Ureter (tissue), 1 donor: ENCODE measurements at places on chromosomes 3 and 15. TPM values are rescaled to one million over a fixed set of nuclear protein-coding genes. Genes with fewer than 3 reads are reported as not detected.

DNA sequence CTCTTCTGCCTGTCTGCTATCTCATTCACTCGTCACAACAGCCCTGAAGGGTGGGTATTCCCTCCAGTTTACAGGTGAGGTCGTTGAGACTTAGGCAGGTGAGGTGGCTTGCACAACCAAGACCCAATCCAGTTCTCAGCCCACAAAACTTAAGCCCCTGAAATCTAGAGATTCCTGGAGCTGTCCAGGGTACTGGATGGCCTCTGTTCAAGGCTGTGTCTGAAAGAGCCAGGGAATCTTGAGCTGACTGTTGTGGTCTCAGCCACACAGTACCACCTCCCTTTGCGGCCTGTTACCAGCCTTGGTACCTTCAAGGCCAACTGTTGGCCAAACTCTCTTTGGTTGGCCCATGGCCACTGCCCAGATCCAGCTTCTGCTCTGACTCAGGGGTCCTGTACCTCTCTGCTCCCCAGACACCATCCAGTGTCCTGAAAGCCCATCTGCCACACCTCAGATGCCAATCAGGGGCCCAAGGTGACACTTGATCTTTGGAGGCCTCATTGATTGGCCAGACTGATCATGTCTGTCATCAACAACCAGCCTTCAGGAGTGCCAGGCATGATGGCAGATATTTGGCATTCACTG is 10.9 kb upstream of the FAM107A start:
- no peak for DNase-seq

DNA sequence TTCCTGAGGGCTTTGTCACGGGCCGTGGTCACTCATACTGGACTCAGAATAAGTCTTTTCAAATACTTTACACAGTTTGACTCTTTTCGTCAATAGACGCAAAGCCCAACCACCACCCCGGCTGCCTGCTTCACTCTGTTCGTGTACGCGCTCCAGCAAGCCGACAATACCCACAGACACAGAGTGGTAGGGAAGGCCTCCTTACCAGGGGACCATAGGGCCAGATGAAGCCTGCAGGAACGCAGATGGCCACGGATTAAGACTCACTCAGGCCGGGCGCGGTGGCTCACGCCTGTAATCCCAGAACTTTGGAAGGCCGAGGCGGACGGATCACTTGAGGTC is 29.7 kb downstream of the EFCAB12 start:
- DNase-seq: no peak

DNA sequence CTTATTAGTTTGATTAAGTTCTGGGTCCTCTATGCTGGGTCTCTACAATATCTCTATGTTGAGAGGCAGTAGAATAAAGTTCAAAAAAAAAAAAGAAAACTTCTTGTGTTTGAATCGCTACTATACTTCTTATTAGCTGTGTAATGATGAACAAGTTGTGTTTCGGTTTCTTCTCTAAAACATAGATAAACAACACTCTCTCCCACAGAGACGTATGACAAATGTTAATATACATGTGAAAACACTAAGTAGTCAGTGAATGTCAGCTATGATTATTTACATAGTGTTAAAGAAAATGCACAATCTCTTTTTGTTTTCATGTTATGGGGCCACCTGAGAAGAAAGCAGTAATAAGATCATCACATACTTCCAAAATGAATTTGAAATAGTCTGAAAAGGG is 45.3 kb downstream of the ACAP2 start:
- no peak for DNase-seq

- no peak for DNase-seq
Measured at GRCh38 chr3:32705232-32705631, 20.2 kb downstream of the CNOT10 start.

DNA sequence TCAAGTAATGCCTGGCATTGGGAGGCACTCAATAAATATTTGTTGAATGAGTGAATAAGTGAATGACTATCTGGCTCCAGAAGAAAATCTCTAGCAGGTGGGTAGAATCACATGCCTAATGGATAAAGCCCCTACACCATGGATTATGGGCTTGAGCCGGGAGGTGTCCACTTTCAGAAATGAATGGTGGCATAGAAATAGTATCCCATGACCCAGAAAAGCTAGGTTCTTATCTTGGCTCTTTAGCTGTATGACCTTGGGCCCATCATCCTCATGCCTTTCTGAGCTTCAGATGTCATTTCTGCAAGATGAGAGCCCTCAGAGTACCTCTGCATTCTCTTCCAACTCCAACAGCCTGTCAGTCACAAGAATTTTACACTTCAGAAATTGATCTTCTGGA is 37.3 kb upstream of the TNIK start:
- no peak for DNase-seq

- peak; percentile 66 for DNase-seq
Measured at GRCh38 chr3:38521391-38521987, 25.3 kb downstream of the EXOG start.

- DNase-seq: no peak
Measured at GRCh38 chr15:47987461-47987860, 133.3 kb upstream of the SLC24A5 start.

DNA sequence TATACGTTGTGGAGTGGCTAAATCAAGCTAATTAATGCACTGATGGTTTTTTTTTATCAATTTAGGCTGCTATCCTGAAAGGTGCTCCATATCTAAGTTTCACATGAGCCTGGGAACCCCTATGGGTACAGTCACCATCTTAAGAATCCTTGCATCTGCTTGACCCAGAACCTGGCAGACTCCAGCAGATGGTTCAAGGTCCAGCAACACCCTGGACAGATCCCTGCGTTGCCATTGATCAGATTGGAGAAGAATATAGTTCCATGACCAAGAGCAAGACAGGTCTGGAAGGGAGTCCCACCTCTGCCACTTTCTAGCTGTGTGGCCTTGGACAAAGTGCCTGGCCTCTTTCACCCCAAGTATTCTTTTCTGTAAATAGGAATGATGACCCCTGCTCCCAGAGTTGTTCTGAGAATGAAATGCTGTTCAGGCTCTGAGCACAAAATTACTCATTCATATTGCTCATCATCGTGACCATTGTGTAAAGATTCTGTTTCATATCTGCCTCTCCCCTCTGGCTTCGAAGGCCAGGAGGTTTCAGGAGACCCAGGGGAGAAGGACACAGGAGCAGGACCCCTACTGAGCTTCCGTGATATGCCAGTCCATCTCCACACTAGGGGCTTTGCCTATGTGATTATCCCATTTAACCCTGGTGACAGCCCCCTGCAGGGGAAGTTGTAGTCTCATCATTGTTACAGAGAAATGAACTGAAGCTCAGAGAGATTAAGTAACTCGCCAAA is 30.0 kb upstream of the TSEN2 start:
- no peak for DNase-seq

GRCh38 chr3:156432563-156432962 is 122.4 kb downstream of the SSR3 start:
- DNase-seq: no peak

GRCh38 chr3:159126261-159127020 is 324.6 kb downstream of the MFSD1 start:
- no peak for DNase-seq

- DNase-seq: no peak
Measured at GRCh38 chr3:53820084-53820483, 26.1 kb downstream of the CHDH start.

DNA sequence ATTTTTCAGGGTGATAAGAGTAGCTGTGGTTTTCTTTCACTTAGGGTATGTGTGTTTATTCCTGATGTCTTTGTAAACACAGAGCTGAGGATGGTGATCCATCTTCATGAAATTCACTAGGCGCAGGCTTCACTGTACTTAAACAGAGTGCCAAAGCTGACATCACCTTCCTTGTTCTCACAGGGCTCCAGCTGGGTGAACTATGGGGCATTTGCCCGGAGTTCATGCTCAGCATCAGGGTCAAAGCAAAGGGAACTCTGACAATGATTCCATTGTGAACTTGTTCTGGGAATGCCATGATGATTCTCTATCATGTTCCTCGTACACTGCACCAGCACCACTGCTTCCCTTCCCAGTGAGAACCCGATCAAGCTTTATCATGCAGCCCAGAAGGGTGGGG is 184.8 kb upstream of the P2RY1 start:
- no peak for DNase-seq

GRCh38 chr3:67048715-67049074 is 50.6 kb downstream of the KBTBD8 start:
- no peak for DNase-seq

DNA sequence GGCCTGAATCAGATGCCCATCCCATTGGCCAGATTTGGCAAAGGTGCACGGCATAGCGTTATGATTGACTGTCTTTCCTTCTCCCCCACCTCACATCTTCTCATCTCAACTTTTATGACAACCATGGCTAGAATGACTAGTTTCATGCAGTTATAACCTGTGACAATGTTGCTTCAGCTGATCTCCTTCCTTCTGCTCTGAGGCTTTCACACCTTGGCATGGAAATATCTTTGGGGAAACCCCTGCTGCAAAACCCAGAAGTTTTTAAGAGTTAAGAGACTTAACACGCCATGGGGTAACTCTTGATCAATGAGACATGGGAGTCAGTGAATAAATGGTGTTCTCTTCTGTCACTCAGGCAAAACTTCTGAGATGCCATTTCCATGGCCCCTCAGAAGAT is 290.7 kb upstream of the MDFIC2 start:
- no peak for DNase-seq

DNA sequence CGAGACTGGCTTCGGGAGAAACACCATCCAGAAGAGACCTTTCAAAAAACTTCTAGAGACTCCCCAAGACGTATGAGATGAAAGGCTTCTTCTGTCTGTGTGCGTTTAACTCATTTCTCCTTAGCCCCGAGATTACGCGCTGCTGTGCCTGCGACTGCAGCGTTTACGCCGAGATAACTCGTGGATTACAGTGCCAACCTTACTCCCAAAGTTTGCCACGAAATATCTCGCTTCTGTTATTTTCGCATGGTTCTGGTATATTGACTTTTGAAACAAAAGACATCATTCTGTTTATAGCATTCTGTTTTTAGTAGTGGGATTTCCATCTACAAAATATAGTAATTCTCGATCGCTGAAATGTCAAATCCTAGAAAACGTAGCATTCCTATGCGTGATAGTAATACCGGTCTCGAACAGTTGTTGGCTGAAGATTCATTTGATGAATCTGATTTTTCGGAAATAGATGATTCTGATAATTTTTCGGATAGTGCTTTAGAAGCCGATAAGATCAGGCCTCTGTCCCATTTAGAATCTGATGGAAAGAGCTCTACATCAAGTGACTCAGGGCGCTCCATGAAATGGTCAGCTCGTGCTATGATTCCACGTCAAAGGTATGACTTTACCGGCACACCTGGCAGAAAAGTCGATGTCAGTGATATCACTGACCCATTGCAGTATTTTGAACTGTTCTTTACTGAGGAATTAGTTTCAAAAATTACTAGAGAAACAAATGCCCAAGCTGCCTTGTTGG is 467 bp downstream of the PGBD4 start:
- no peak for DNase-seq

DNA sequence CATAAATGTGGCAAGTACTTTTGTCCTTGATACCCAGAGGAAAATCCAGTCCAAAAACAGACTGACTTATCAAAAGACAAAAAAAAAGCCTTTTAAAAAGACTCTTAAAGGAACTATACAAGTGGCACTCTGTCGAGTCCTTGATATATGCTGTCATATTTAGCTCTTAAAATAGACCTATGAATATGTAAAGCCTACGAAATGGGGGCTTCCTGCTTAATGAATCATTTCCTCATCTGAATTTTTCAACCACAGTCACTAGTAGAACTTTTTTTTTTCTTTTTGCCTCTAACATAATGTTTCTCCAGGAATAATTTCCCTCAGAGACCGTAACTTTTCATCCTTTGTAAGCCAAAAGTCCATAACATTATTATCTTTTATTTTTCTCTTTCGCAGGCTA is 95.8 kb downstream of the P3H2 start:
- DNase-seq: no peak

DNA sequence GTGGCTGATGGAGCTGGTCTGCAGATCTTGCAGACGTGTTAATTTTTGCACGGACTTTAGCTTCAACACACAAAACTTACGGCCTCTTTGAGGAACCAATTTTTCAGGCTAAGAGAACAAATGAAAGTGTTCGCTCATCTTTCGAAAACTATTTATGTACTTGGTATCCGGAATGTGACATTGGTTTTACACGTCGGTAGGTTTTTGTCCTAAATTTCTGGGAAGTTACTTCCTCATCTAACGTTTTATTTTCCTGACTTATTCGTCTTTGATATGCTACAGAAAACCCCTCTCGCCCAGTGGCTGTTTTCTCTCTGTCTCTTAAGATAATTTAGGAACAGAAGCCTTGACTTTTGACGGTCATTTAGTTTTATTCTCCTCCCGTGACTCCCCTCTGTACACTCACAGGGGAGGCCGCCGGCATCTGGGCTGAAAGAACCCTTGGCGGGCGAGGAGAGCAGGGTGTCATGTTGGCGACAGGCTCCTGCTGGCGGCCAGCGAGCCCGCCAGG is 834 bp upstream of the GREM1 start:
- DNase-seq: no peak

DNA sequence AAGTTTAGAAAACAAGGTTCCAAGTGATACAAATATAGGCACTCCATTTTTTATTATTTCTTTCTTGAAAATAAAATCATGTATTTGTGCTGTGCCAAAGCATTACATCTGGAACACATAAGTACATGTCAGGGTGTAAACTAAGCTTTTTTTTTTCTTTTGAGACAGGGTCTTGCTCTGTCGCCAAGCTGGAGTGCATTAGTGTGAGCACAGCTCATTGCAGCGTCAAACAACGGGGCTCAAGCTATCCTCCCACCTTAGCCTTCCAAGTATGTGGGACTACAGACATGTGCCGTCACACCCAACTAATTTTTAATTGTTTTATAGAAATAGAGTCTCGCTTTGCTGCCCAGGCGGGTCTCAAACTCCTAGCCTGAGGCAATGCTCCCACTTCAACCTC is 9.0 kb downstream of the SPATA12 start:
- no peak for DNase-seq

- no peak for DNase-seq
Measured at GRCh38 chr3:65521032-65521431, 517.7 kb downstream of the MAGI1 start.

- DNase-seq: no peak
Measured at GRCh38 chr3:51957520-51958205, 2.5 kb downstream of the GPR62 start.

The ECE2 gene
- 0.81 TPM for total RNA-seq

The IL20RB gene
- 4.3 TPM for total RNA-seq

The RBP2 gene
- total RNA-seq: not detected

The GOLGA8G gene
- not detected for total RNA-seq

The TRIM42 gene
- not detected for total RNA-seq

The PRSS50 gene
- 1.6 TPM for total RNA-seq

The ASB7 gene
- 12.0 TPM for total RNA-seq

The SATB1 gene
- total RNA-seq: 59.7 TPM

The SPINK8 gene
- total RNA-seq: 12.0 TPM
